NAMALWA (cell line): ENCODE measurements at places on chromosomes 3 and 15.

GRCh38 chr3:179036226-179036625 is 35.4 kb downstream of the ZMAT3 start:
- DNase-seq = no peak

DNA sequence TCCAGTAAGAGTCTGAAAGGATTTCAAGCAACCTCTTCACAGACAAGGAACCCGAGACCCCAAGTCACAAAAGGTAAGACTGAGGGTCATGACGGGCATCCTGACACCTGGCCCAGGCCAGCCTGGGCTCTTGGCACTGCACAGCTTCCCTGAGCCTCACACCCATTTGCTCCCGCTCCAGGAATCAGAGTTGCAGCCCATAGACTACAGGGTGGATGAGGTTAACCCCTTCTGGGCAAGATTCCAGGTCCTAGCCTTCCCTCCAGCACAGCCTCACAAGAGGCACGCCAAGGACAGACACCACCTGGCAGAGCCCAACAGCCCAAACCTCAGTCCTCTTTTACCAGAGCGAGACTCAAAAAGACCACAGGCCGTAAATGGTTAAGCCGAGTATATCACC is 36.2 kb downstream of the RBPMS2 start:
- DNase-seq = no peak

DNA sequence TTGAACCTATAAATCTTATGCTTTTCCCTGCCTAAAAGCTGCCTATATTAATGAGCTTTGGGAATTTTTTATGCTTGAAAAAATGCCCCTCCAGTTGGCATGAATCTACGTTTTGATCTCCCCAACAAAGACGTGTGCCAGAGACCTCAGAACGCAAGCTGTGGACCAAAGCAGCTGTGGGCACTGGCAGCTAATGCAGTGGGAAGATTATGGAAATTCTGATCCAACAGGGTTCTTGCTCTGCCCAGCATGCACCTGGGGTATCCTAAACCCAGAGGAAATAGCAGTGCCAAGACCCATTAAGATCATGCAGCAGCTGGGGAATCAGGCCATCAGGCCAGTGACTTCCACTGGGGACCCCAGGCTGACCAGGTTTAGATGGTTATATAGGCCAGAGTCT is 423.0 kb downstream of the ZBBX start:
- no peak for DNase-seq

GRCh38 chr3:64985072-64985471 is 297.3 kb upstream of the ADAMTS9 start:
- no peak for DNase-seq

DNA sequence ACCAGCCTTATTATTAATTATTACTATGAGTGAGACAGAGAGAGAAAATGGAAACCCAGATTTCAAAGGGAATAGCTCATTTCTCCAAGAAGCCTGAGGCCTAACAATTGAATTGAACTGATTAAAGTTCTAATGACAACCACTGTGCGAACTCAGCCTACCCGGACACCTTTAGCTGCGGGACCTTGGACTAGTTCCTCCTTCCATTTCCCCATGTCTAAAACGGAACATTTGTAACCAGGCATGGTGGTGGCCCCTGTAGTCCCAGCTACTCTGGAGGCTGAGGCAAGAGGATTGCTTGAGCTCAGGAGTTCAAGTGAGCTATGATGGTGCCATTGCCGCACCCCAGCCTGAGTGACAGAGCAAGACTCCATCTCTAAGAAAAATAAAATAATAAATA is 16.4 kb upstream of the RTP2 start:
- DNase-seq = no peak
